ENCODE measurements at places on chromosomes 5 and 9. TPM values are rescaled to one million over a fixed set of nuclear protein-coding genes. Genes with fewer than 3 reads are reported as not detected.

Gene DCAF12
- 40.3 TPM for total RNA-seq

Gene STRBP
- total RNA-seq: 40.5 TPM

Gene BNC2
- total RNA-seq: 16.1 TPM

Gene CYSRT1
- total RNA-seq: 1.7 TPM

All from SJCRH30 (cell line).